ENCODE measurements at places on chromosomes 7 and 10.

GRCh38 chr7:80335511-80336231 lies 176.2 kb downstream of the GNAT3 start:
- DNase-seq = no peak

- DNase-seq = no peak
These were observed 69.6 kb upstream of the HDAC9 start for GRCh38 chr7:18425838-18426445.

GRCh38 chr10:34137955-34138354 lies 677.1 kb downstream of the PARD3 start:
- DNase-seq = no peak

- DNase-seq = no peak
These were observed 108.8 kb upstream of the PCLO start for GRCh38 chr7:83271212-83272099.

- DNase-seq = no peak
These were observed 62.1 kb downstream of the ZRANB1 start for GRCh38 chr10:125003901-125004467.

- DNase-seq = no peak
These were observed 300.5 kb downstream of the C7orf25 start for GRCh38 chr7:42611289-42611928.

DNA sequence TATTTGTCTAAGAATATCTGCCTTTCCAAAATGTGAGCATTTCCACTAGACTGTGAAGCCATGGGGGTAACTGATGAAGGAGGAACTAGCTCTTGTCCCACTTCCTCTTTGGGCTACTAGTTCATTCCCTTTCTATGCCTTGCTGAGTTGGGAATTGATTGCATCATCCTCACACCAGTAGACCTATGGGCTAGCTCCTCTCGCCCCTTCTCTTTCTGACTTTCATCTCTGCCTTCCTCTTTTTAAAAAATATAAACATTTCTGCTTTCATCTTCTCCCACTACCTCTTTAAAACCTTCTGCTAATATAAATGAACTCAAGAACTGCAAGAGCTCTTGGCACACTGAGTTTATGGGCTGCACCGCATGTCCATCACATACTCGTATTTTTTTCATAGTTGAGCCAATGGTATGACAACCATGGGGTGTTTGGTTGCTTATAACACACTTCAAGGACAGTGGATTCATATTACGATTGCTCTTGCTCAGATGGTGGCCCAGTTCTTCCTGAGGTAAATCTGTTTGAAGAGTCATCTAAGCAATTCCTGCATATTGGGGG lies 182.0 kb downstream of the REEP3 start:
- DNase-seq = peak; percentile 67

- DNase-seq = no peak
These were observed 107.0 kb downstream of the ELFN1 start for GRCh38 chr7:1777122-1777521.

- DNase-seq = no peak
These were observed 876 bp downstream of the DNAH11 start for GRCh38 chr7:21543528-21544302.

DNA sequence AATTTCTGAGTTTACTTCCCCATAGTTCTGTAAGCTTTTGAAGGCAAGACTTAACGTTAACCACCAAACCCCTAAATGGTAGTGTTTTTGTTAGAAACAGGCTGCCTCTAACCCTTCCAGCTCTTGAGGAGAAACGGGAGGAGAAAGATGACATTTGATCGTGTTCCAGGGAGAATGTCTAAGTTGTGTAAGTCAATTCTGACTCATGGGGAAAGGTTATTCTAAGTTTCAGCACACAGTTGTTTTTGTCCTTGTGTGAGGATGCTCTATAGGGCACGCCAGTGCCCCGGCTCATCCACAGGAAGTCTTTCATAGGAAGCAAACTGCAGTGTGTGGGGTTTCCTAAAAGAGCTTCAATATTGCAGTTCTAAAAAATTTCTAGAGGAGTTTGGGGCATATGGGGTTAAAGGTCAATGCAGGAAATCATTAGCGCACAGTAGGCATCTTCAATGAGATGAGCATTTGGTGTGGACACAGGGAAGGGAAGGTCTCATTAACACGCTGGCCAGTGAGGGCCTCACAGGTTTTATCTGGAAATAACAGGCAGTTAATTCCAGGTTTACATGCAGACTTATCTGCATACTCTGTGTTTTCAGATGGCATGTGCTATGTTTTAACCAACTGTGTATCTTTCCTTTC lies 638.2 kb upstream of the IGFBP3 start:
- DNase-seq = no peak

DNA sequence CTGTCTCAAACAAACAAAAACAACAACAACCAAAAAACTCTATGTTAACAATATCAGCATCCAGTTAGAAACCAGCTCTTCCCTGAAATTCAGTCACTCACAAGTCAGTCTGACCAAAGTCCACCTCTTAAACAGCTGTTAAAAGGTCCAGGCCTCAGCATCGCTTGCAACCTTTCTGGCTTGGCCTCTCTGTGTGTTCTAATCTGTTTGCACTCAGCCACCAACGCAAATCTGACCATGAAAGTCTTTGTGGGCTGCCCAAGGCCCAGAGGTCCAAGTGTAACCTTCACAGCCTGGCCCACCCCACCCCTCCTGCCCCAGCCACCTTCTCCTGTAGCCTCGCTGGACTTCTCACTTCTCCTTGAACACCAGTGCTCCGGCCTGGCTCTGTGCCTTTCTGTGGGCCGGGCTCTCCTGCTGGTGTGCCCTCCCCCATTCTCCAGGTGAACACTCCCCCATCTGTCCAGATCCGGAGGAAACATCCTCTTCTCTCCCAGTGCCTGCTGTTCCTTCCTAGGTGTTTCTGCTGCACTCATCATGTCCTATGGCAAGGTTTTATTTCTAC lies 72.2 kb upstream of the EFCAB10 start:
- DNase-seq = no peak

GRCh38 chr10:110501142-110501937 lies 3.6 kb downstream of the DUSP5 start:
- DNase-seq = peak; percentile 40

DNA sequence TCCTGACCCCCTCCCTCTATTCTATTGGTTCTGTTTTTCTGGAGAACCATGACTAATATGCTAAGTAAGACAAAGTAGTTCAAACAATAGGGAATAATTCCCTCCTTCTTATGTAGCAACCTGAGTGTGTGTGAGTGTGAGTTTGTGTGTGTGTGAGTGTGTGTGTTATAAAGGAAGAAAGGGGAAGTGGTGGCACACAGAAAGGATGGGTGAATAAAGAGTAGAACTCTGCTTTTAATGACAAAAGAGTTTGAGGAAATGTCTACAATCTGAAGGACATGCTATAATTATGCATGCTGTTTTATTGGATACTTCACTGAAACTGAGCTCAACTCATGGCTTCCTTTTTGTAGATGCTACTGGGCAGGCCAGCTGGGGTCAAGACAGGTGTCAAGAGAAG lies 489.5 kb downstream of the REEP3 start:
- DNase-seq = no peak
